Activated T-cell treated with anti-CD3 and anti-CD28 coated beads, Interleukin-2, amount 50 U/mL, for 24 hours (primary cell): ENCODE measurements at places on chromosomes 4 and X.

DNA sequence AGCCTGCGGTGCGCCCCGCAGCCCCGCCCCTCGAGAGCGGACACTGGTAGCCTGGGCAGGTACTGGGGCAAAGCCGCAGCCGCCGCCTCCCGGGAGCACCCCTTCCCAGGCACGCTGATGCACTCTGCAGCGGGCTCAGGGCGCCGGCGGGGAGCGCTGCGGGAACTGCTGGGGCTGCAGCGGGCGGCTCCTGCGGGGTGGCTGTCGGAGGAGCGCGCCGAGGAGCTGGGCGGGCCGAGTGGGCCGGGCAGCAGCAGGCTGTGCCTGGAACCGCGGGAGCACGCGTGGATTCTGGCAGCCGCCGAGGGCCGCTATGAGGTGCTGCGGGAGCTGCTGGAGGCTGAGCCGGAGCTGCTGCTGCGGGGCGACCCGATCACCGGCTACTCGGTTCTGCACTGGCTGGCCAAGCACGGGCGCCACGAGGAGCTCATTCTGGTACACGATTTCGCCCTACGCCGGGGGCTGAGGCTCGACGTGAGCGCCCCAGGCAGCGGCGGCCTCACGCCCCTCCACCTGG lies 401 bp downstream of the SOWAHD start:
- H3K27ac ChIP-seq, result no peak overlapping the region
- H3K4me1 ChIP-seq, result peaks cover 55% of the 10 kb centered on the region
- peak overlapping the region; percentile 60 for H3K4me3 ChIP-seq
- peaks cover 17% of the 10 kb centered on the region for H3K27me3 ChIP-seq
- H3K36me3 ChIP-seq, result no peaks in the 10 kb centered on the region
- no peak for DNase-seq

DNA sequence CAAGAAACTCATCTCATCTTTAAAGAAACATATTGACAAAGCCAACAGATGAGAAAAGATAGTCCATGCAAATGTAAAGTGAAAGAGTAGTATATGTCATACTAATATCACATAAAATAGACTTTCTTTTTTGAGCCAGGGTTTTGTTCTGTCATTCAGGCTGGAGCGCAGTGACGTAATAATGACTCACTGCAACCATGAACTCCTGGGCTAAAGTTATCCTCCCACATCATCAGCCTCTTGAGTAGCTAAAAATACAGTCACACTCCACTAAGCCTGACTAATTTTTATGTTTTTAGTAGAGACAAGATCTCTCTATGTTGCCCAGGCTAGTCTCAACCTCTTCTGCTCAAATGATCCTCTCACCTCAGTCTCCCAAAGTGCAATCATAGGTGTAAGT lies 51.8 kb upstream of the TRAM1L1 start:
- H3K36me3 ChIP-seq, result no peaks in the 10 kb centered on the region
- H3K27ac ChIP-seq, result no peak overlapping the region

GRCh38 chr4:139789096-139789654 lies 123.6 kb downstream of the MGST2 start:
- H3K27me3 ChIP-seq, result peaks cover 4% of the 10 kb centered on the region
- no peaks in the 10 kb centered on the region for H3K36me3 ChIP-seq
- DNase-seq, result no peak
- no peaks in the 10 kb centered on the region for H3K4me1 ChIP-seq

GRCh38 chr4:71648923-71649322 lies 135.0 kb downstream of the GC start:
- H3K27ac ChIP-seq, result no peak overlapping the region
- H3K4me3 ChIP-seq, result no peak overlapping the region
- no peaks in the 10 kb centered on the region for H3K36me3 ChIP-seq

GRCh38 chr4:150079081-150079581 lies 886 bp downstream of the DCLK2 start:
- peaks cover 10% of the 10 kb centered on the region for H3K4me1 ChIP-seq
- DNase-seq, result peak; percentile 43
- no peak overlapping the region for H3K27ac ChIP-seq
- H3K27me3 ChIP-seq, result peaks cover 69% of the 10 kb centered on the region

DNA sequence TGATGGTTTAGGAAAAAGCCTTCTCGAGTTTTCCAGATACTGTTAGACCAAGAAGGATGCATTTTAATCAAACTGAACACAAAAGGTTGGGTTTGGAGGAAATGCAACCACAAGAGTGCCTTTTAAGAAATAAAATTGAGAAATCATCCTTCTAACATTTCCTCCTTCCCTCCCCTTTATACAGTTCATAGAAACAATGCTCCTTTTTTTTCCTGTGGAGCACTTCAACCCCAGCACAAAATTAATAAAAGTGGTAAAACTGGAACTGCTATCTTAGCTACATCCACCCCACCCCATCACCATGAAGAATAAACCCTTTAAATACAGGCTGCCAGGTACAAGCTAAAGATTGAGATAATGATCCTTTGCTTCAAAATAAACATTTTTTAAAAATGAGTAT lies 211.1 kb downstream of the RELL1 start:
- H3K27me3 ChIP-seq, result peaks cover 54% of the 10 kb centered on the region
- H3K36me3 ChIP-seq, result no peaks in the 10 kb centered on the region
- no peak overlapping the region for H3K4me3 ChIP-seq
- DNase-seq, result no peak
- H3K27ac ChIP-seq, result no peak overlapping the region
- no peaks in the 10 kb centered on the region for H3K4me1 ChIP-seq

DNA sequence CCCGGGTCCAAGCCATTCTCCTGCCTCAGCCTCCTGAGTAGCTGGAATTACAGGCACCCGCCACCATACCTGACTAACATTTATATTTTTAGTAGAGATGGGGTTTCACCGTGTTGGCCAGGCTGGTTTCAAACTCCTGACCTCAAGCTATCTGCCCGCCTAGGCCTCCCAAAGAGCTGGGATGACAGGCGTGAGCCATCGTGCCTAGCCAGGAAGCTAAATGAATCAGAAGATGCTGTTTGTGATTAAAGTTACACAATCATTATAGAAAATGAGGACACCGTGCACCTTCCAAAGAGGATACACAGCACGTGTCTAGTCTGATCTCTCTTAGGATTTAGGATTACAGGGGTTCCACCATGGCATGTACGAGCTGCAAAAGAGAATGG lies 99.6 kb downstream of the DHRSX start:
- H3K27me3 ChIP-seq, result no peaks in the 10 kb centered on the region
- peaks cover 66% of the 10 kb centered on the region for H3K36me3 ChIP-seq
- no peak overlapping the region for H3K4me3 ChIP-seq
- no peaks in the 10 kb centered on the region for H3K4me1 ChIP-seq
- no peak overlapping the region for H3K27ac ChIP-seq

DNA sequence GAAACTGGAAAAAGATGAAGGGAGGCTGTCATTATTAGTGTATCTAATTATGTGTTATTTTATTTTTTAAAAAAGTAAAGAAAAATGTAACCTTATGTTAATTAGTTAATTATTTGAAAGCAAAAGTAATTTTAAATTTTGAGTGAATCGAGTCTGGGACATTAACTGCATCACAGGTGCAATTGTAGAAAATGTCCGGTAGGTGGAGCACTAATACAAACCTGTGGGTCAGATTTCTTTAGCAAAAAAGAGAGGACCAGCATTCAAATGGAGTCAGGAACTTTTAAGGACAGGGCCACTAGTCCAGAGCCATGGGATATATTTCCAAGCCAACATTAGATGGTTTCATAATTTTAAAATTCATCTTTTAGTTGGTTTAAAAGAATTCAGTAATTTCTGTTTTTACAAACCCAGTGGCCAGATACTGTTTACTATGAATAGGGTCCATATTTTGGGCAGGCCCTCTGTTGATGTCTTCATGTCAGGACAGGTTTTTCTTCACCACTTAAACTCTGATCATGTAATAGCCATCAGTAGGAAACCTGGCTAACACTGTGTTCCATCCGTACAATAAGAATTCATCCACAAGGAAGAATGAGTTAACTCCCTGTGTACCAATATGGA lies 27.2 kb downstream of the BST1 start:
- H3K27me3 ChIP-seq, result peaks cover 2% of the 10 kb centered on the region
- H3K4me1 ChIP-seq, result peaks cover 16% of the 10 kb centered on the region
- H3K36me3 ChIP-seq, result no peaks in the 10 kb centered on the region
- no peak overlapping the region for H3K27ac ChIP-seq
- DNase-seq, result no peak
- H3K4me3 ChIP-seq, result no peak overlapping the region

- no peaks in the 10 kb centered on the region for H3K36me3 ChIP-seq
- H3K27ac ChIP-seq, result no peak overlapping the region
- no peak for DNase-seq
- no peaks in the 10 kb centered on the region for H3K27me3 ChIP-seq
- no peaks in the 10 kb centered on the region for H3K4me1 ChIP-seq
Measured at GRCh38 chr4:8762951-8763735, 108.5 kb downstream of the HMX1 start.

DNA sequence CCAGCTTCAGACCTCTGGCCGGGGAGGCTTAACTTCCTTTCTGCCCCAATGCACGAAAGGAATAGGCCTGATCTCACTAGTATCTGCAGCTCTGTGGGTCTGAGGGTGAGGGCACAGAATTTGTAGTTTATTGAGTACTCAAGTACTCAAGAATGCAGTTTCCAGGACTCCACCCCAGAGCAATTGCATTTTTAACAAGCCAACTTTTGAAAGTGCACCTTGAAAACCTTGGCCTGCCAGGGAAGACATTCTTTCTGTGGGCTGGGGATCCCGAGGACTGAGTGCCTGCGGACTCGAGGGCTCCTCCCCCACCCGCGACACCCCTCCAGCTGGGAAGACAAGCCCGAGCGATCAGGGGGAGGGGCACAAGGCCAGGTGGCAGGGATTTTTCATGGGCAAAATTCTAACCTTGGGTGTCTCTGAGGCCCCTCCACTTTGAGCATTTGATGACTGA lies 22.4 kb downstream of the RS1 start:
- no peak overlapping the region for H3K27ac ChIP-seq
- no peak for DNase-seq
- no peaks in the 10 kb centered on the region for H3K4me1 ChIP-seq

GRCh38 chrX:16018291-16018690 lies 105.1 kb upstream of the GRPR start:
- DNase-seq, result no peak
- H3K4me3 ChIP-seq, result no peak overlapping the region
- no peak overlapping the region for H3K27ac ChIP-seq
- H3K27me3 ChIP-seq, result peaks cover 63% of the 10 kb centered on the region

- peaks cover 13% of the 10 kb centered on the region for H3K27me3 ChIP-seq
- peak overlapping the region; percentile 92 for H3K27ac ChIP-seq
- H3K4me1 ChIP-seq, result peaks cover 19% of the 10 kb centered on the region
- H3K36me3 ChIP-seq, result no peaks in the 10 kb centered on the region
Measured at GRCh38 chrX:48737213-48737938, 24.2 kb upstream of the GLOD5 start.

DNA sequence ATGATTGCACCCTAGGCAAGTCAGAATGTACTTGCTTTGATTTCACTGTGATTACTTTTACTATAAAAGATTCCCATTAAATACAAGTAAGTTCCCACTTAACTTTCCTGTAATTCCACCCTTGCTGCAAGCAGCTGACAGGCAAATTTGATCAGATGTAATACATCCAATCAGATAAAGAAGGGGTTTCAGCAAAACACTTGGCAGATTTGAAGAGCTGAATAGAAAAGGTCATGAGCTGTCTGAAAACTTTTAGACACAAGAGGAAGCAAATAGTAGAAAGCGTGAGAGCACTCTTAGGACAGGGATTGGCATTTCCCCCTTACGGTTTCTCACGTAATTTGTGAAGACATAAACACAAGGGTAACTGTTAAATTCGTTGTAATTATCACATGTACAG lies 22.8 kb downstream of the HSD17B13 start:
- no peak for DNase-seq
- H3K27ac ChIP-seq, result no peak overlapping the region
- H3K36me3 ChIP-seq, result no peaks in the 10 kb centered on the region
- H3K4me1 ChIP-seq, result no peaks in the 10 kb centered on the region
- H3K4me3 ChIP-seq, result no peak overlapping the region

DNA sequence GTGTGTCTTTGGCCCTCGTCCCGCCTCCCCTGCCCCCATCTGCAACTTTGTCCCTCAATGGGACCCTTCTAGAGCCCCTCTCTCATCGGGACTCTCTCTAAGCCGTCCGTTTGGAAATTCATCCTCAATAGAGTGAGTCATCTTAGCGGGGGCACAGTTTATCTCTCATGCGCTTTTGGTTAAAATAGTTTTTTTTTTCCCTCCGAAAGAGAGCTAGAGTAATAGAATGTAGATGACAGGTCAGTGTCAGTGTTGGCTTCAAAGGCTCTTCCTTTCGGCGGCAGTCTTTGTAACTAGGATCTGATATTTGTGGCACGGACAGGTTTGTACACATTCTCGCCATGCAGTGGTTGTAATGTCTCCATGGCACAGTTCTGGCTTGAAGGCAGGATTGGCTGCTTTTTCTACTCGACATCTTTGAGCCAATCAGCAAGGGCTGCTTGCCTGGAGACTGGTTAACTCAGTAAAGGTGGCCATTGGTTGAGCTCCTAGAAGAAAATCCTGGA lies 989 bp downstream of the N4BP2 start:
- no peaks in the 10 kb centered on the region for H3K27me3 ChIP-seq
- peak overlapping the region; percentile 94 for H3K27ac ChIP-seq
- peak; percentile 66 for DNase-seq
- peaks cover 29% of the 10 kb centered on the region for H3K36me3 ChIP-seq
- peaks cover 44% of the 10 kb centered on the region for H3K4me1 ChIP-seq

- no peak for DNase-seq
- no peak overlapping the region for H3K4me3 ChIP-seq
- no peaks in the 10 kb centered on the region for H3K4me1 ChIP-seq
- no peaks in the 10 kb centered on the region for H3K36me3 ChIP-seq
- H3K27me3 ChIP-seq, result no peaks in the 10 kb centered on the region
Measured at GRCh38 chr4:8129136-8129535, 29.5 kb downstream of the ABLIM2 start.

- no peak for DNase-seq
- H3K27ac ChIP-seq, result no peak overlapping the region
- no peaks in the 10 kb centered on the region for H3K27me3 ChIP-seq
Measured at GRCh38 chr4:147284935-147285334, 196.0 kb upstream of the EDNRA start.

DNA sequence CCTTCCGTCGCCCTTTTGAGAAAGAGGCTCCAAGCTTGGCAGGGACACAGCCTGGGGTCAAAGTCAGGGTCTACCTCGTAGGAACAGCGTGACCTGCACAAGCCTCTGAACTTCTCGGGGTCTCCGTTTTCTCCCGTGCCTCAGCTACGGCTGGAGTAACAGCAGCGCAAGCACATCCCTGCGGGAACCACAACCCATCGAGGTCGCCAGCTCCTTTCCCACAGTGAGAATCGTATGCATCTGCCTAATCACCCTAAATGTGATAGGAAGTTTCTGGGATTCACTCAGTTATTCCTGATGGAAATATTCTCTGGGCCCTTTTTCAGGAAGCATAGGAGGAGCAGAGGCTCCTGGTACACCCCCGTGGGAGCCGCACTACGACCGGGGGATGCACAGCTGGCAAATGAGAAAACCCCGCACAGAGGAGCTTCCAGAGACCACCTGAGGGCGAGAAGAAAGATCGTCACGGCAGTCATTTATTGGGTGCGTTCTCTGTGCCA lies 24.7 kb downstream of the PPP2R2C start:
- no peaks in the 10 kb centered on the region for H3K4me1 ChIP-seq
- no peaks in the 10 kb centered on the region for H3K36me3 ChIP-seq
- H3K27me3 ChIP-seq, result peaks cover 20% of the 10 kb centered on the region
- no peak overlapping the region for H3K27ac ChIP-seq

- DNase-seq, result no peak
- H3K27me3 ChIP-seq, result no peaks in the 10 kb centered on the region
- no peak overlapping the region for H3K27ac ChIP-seq
- no peak overlapping the region for H3K4me3 ChIP-seq
Measured at GRCh38 chr4:100826808-100827548, 309.2 kb upstream of the EMCN start.
